Stimulated activated CD8-positive, alpha-beta memory T cell treated with anti-CD3 and anti-CD28 coated beads, Interleukin-15, amount 100 ng/mL, for 1 hour (primary cell): ENCODE measurements at places on chromosomes 11 and 22.

- no peak for DNase-seq
Observed at GRCh38 chr11:45816614-45817013, 11.7 kb downstream of the SLC35C1 start.

DNA sequence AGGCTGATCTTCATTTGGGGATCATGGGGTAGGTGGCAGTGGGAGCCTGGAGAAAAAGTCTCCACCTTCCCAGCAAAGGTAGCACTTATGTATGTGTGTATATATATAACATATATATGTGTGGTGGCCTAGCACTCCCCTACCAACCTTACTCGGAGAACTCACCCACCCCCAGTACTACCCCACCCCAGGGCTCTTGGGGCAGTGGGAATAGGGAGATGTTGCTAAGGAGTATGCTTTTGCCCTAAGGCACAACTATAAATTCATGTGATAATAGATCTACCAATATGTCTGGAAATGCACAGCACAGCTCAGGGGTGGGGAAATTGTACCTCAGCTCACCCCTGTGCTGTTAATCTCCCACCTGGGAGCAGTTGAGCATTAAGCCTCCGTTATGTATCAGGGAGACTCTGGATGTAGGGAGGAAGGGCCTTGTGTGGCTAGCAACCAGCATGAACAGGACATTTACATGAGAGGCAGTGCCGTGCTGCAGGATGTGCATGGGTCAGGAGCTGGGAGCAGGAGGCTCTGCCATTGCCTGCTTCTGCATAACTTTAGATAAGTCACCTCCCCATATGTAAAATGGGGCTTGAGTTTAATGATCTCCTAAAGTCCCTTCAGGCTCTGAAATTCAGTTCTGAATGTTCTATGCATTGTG, 57.3 kb downstream of the C11orf91 start:
- no peak for DNase-seq

GRCh38 chr11:101705972-101706371, 122.2 kb upstream of the TRPC6 start:
- no peak for DNase-seq

DNA sequence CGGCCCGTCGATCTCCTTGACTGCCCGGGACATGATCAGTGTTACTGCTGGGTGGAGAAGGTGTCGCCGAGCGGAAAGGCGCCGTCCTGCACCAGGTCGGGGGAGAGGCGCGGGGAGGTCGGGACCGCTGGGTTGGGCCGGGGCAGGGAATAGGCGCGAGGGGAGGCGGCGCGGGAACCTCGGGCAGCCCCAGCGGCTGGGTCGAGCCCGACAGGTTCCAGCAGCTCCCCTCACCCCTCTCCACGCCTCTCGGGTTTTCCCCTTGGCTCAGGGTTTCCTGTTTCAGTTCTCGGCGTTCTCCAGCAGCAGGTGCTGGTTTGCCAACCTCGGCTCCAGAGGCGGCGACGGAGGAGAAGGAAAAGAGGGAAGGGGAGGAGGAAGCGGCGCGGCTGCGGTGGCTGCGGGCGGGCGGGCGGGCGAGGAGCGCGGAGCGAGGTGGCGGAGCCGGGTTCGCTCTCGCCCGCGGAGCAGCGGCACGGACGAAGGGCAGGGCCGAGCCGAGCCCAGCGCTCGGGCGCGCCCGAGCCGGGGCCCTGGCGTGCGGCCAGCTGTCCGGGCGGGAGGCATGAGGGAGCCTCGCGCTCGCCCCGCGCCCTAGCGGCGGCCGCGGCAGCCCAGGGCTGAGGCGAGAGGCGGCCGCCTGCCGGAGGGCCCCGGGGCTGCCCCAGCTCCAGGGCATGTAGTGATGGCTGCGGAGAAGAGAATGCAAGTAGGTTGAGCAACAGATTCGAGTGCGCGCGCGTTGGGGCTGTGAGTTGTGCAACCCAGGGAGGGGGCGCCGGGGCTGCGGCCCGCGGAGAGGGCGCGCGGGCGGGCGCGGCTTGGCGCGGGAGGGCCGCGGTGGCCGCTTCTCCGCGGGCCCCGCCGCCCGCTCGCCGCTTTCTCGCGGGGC, at the start of gene ZC3H12C:
TSS of gene ZC3H12C (plus strand) at position 878 of the 892 bp plus-strand sequence. CDS start 20 bp downstream, outside the sequence.
- no peak for DNase-seq

GRCh38 chr11:87892291-87892690, 283.0 kb downstream of the RAB38 start:
- DNase-seq: no peak

GRCh38 chr11:64871492-64871891, 6.9 kb downstream of the EHD1 start:
- DNase-seq: no peak

DNA sequence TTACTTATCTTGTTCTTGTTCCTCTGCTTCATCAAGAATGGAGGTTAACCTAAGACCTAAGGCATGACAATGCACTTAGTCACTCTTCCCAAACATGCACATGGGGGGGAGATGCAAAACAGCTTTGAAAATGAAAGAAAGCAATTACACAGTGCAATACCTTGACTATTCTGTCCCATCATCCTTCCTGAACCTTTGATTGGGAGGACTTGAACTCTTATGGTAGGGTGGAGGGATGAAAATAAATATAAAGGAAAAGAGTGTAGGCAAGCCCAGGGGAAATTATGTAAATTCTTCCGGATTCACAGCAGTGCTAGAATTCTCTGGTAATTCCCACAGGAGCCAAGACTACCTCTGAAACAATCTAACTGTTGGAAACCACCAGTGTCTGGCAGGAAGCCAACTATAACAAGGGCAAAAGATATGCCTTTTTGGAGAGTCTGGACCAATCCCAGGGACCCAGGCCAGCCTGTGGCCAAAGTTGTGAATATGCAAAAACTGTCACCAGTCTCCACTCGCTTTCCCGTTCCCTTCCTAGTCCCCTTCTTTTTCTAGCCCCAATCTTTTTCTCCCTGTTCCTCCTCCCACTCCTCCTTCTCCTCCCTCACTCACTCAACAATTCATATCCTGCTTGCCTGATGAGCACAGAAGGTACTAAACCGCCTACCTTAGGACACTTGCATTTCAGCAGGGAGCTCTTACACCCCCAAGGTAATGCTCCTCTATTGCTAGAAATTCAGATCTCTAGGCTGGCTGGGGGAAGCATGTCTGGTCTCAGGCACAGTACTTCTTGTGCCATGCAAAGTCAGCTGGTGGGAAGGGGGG, 2.5 kb upstream of the RCN1 start:
- no peak for DNase-seq

GRCh38 chr11:110409174-110409573, 20.6 kb upstream of the FDX1 start:
- DNase-seq: no peak

DNA sequence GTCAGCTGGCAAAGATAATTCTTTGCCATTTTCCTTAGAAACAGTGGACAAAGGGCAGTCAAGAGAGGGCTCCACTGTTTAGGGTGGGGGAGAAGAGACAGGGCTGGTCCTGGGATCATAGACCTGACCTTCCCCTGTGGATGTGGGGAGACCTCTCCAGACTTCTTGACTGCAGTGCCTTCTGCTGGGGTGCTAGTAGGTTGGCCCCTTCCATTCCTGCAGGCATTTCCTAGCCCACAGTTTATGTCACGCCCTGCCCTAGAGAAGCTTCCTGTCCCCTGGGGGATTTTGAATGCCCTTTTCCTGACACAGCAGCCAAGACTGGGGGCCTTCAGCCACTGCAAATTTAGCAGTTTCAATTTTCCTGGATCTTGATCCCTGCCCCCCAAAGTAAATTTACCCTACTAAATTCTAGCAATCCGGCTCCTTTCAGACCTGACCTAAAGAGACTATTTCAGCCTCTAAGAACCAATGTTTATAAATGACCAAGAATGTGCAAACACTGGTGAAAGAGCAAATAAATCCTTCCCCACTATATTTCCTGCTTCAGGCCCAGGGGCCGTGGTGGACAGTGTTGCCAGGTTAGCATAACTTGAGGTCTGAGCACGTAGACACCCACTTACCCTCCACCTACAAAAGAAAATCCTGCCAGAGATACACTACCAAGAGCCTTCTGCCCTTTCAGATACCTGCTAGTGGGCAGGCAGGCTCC, 58.4 kb downstream of the PPFIBP2 start:
- no peak for DNase-seq

GRCh38 chr11:119361056-119361787, 14.7 kb upstream of the MFRP start:
- no peak for DNase-seq

- DNase-seq: no peak
Observed at GRCh38 chr11:69122630-69123431, 32.9 kb upstream of the SMIM38 start.

DNA sequence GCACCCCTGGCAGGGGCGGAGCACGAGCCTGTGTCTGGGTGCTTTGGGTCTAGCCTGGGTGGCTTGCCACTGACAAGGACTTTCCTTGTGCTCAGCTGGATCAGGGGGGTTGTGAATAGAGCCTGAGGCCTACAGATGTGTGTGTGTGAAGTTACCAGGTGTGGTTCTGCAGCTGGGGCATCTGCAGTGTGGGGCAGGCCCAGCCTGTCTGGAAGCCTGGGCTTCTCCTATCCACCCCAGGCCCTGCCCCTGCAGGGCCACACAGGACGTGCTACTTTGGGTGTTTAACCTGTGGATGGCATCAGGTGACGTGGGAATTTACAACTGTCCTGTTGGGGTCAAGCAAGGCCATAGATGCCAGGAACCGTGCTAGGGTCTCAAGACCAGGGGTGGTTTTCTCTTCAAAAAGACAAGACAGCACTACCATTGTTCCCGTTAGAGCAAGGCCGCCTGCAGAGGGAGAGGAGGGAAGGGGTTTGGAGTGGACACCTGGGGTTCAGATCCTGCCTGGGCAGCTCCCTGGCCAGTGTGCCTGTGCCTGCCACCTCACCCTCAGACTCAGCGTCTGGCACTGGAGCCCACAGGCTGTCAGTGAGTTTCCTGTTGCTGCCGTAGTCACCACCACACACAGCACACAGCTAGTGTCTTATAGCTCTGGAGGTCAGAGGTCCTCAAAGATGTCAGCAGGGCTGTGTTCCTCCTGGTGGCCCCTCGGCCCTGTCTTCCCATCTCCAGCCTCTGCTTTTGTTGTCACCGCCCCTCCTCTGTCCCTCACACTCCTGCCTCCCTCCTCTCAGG, 31.6 kb downstream of the CTTN start:
- no peak for DNase-seq

DNA sequence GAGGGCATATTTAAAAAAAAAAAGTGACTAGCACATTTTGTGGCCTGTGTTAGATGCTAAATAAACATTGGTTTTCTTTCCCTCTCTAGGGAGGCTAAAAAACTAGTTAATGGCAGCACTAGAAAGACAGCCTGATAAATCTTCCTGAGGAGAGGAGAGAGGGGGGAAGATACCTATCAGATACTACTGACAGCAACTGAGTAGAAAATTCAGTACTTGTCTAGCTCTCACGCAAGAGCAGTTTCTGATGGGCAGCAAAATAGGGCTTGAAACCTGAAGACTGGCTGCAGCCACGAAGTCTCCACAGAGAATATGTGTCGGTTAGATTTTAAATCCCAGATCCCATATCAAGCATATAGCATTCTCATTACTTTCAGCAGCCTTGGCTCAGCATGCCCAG, 388.2 kb downstream of the KCNA4 start:
- no peak for DNase-seq

GRCh38 chr11:68687986-68688385, 3.6 kb downstream of the GAL start:
- no peak for DNase-seq

DNA sequence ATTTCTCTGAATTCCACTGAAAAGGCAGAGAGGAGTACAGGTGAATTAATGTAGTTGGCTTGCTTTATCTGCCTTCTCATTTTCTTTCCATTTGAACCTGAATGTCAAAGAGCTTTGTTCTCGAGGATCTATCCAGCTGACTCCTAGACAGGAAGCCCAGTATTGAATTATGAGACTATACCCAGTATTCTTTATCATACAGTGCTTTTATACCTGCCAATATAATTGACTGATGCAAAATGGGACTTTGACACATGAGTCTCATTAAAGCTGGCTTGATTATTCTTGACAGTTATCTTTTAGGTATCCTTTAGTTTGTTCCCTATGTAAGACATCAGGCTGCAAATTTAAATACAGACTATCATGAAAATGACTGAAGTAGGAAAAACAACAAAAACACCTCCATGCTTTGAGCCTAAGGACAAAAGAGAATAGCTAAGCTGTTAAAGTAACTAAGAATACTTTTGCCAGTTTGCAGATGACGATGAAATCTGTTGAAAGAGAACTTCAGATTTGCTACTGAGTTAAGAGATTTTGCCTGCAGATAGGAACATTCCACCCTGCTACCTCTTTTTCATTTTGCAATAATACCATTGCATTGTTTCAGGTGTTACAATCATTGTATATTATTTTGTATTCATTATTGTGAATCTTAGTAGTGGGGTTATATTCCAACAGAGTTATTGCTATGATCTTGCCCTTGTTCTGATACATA, 117.1 kb downstream of the ENTHD1 start:
- no peak for DNase-seq

DNA sequence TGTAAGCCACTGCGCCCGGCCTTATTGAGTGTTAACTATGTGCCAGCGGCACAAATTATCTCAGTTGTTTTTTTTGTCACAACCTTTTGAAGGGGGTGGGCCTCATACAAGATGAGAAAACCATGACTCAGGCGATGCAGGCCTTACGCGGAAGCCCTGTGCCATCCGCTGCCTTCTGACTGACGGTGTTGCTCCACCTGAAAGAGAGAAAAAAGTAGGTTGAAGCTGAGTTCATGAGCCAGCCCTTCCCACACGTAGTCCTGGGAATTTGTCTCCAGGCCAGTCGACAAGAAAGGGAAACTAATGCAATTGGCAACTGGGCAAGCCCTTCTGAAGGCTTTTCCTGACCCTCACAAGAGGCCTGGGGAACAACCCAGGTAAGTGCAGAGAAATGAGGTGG, 96.9 kb upstream of the CRYBB3 start:
- DNase-seq: no peak

- peak; percentile 57 for DNase-seq
Observed at GRCh38 chr11:64803158-64803845, at the start of gene MAP4K2. Gene MAP4K2, minus strand, starts transcription at chr11:64803214. Its CDS starts 65 bp downstream, at chr11:64803149.

DNA sequence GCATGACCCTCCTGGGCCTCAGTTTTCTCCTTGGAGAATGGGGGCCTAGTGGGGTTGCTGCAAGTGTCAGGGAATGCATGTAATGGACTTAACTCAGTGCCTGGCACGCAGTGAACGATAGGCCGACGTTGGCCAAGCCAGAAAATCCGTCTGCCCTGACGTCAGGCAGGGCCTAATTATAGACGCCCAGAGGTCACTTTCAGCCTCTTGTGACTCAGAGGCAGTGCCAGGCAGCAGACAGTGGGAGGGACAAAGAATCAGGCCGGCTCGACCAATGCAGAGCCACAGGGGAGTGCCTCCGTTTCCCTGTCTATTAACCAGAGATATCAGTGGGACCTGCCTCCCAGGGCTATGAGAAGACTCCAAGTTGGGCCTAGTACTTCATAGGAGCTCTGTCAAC, 115.0 kb downstream of the MN1 start:
- no peak for DNase-seq

DNA sequence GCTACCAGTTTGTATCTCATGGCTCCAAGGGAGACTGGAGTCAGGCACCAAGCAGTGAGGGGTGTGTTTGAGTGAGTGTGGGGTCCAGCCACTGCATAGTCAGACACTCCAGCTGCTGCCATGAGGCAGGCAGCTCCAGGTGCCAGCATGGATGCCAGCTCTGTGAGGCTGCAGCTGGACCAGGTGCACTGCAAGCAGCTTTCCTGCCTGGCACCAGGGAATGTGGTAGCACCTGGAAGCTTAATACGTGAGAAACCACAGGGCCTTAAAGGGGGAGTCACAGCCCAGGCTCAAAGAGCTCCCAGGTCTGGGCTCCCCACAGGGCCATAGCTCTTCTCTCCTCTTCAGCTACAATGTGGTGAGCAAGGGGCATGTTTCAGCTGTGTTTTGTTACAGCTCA, 817.8 kb upstream of the LUZP2 start:
- DNase-seq: no peak
